ENCODE measurements at places on chromosomes 7 and 10.
A peak's percentile ranks its signal among the peaks of the same experiment; 100 is the strongest.

- no peaks in the 10 kb centered on the region for H3K27me3 ChIP-seq
Measured at GRCh38 chr10:26555719-26556368, 117.7 kb downstream of the APBB1IP start.

- H3K4me1 ChIP-seq, result peaks cover 7% of the 10 kb centered on the region
- no peak for DNase-seq
- no peaks in the 10 kb centered on the region for H3K36me3 ChIP-seq
- no peaks in the 10 kb centered on the region for H3K27me3 ChIP-seq
- no peak overlapping the region for H3K27ac ChIP-seq
Measured at GRCh38 chr10:47104151-47104605, 192.9 kb downstream of the PTPN20 start.

DNA sequence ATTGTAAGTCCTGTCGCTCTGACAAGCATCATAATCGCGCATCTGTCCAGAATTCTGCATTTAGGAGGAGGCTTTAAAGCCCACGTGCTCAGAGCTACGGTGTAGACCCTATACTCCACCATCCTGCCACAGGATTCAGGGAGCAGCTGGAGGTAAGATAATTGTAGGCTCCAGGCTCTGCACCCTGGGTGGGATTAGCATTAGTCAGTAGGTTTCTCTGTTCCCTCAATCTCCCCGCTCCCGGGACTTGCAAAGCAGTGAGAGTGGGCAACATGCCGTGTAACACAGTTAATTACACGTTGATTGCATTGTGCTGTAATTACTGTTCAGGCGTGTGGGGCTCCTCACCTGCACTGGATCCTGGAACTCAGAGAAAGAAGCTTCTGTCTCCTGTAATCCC lies 89.3 kb upstream of the CUX1 start:
- H3K27ac ChIP-seq, result no peak overlapping the region
- H3K4me3 ChIP-seq, result no peak overlapping the region
- H3K36me3 ChIP-seq, result no peaks in the 10 kb centered on the region

DNA sequence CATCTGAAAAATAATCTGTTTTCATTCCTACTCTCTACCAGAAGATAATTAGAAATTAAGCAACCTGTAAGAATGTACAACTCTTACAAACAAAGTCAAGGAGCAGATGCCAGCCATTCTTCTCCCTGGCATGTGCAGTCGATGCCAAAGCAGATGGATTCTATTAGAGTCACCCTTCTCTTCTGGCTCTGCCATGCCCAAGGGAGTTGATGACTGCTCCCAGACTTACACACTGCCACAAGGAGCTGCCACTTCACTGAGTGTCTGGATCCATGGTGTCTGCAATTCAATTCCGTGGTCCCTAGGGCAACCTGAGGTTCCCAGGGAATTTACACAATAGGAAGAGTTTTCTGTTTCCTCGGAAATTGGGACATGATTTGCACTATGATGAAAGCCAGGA lies 89.1 kb upstream of the IFRD1 start:
- H3K36me3 ChIP-seq, result no peaks in the 10 kb centered on the region
- no peaks in the 10 kb centered on the region for H3K27me3 ChIP-seq
- DNase-seq, result no peak
- no peaks in the 10 kb centered on the region for H3K4me1 ChIP-seq

DNA sequence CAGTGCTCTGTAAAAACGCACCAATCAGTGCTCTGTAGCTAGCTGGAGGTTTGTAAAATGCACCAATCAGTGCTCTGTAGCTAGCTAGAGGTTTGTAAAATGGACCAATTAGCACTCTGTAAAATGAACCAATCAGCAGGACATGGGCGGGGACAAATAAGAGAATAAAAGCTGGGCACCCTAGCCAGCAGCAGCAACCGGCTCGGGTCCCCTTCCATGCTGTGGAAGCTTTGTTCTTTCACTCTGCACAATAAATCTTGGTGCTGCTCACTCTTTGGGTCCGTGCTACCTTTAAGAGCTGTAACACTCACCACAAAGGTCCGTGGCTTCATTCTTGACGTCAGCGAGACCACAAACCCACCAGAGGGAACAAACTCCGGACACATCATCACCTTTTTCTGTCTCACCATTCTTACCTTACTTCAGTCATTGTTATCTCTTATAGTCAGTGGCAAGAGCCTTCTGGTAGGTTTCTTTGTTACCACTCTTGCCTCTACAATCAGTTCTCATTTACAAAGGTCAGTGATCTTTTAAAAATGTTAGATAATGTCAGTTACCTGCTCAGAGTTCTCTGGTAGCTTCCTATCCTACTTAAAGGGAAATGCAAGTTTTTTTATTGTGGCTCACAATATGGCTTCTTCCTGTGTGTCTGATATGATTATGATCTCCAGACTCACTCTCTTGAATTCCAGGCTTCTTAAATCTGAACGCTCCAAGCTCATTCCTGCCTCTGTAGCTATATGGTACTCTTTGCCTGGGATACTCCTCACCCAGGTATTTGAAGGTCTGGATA lies 4.5 kb downstream of the STAM start:
- H3K27ac ChIP-seq, result no peak overlapping the region
- no peaks in the 10 kb centered on the region for H3K36me3 ChIP-seq
- no peaks in the 10 kb centered on the region for H3K27me3 ChIP-seq
- no peak overlapping the region for H3K4me3 ChIP-seq
- H3K4me1 ChIP-seq, result peaks cover 6% of the 10 kb centered on the region

DNA sequence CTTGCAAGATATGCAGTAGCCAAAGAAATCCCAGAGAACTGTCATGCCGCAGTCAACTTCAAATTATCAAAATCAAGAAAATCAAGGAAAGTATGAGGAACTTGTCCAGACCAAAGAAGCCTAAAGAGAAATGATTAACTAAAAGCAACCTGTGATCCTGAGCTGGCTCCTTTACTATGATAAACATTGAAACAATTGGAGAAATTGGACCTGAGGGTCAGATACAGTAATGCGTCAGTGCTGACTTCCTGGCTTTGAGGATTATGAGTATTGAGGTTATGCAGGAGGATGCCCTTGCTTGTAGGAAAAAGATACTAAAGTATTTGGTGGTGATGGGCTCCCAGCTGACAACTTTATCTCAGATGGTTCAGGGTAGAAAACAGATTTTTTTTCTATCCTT lies 324.7 kb upstream of the AKR1E2 start:
- no peak overlapping the region for H3K4me3 ChIP-seq
- DNase-seq, result no peak
- H3K27ac ChIP-seq, result peak overlapping the region; percentile 93
- no peaks in the 10 kb centered on the region for H3K36me3 ChIP-seq
- peaks cover 8% of the 10 kb centered on the region for H3K4me1 ChIP-seq

GRCh38 chr7:148014001-148014400 lies 576.6 kb upstream of the C7orf33 start:
- no peaks in the 10 kb centered on the region for H3K36me3 ChIP-seq
- no peaks in the 10 kb centered on the region for H3K27me3 ChIP-seq
- no peak for DNase-seq
- H3K27ac ChIP-seq, result no peak overlapping the region
- H3K4me3 ChIP-seq, result no peak overlapping the region

DNA sequence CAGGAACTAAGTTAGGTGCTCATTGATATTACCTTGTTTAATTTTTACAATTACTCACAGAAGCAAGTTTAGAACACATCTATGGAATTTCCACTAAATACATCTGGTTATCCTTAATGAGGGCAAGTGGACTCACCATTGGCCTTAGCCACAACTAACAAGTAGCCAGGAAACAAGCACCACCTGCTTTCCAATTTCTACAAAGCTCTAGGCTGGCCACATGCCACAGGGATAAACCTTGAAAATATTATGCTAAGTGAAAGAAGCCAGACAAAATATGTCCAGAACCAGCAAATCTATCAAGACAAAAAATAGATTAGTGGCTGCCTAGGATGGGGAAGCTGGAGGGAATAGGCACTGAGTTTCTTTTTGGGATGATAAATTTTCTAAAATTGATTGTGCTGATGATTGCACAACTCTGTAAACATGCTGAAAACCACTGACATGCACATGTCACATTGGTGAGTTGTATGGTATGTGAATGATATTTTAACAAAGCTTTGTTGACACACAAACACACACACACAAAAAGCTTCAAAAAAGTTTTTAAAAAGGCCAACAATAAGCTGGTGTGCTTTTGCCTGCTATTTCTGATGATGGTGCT lies 179.4 kb downstream of the CPEB3 start:
- no peaks in the 10 kb centered on the region for H3K36me3 ChIP-seq
- peaks cover 21% of the 10 kb centered on the region for H3K4me1 ChIP-seq
- no peak overlapping the region for H3K4me3 ChIP-seq

- DNase-seq, result no peak
- H3K27ac ChIP-seq, result no peak overlapping the region
- no peaks in the 10 kb centered on the region for H3K36me3 ChIP-seq
- H3K4me3 ChIP-seq, result no peak overlapping the region
Measured at GRCh38 chr10:106566873-106567272, 597.6 kb downstream of the SORCS1 start.

- H3K4me1 ChIP-seq, result peaks cover 4% of the 10 kb centered on the region
- H3K27ac ChIP-seq, result no peak within 1 kb of the TSS
- no peak for DNase-seq
- no peaks in the 10 kb centered on the region for H3K36me3 ChIP-seq
Measured at GRCh38 chr7:45573661-45574415, at the start of gene ADCY1. Gene ADCY1, plus strand, starts transcription at chr7:45574368. Its CDS starts 176 bp downstream, at chr7:45574544.

- H3K27me3 ChIP-seq, result no peaks in the 10 kb centered on the region
- no peaks in the 10 kb centered on the region for H3K36me3 ChIP-seq
- no peak overlapping the region for H3K4me3 ChIP-seq
Measured at GRCh38 chr10:18205098-18205834, 65.0 kb downstream of the CACNB2 start.

DNA sequence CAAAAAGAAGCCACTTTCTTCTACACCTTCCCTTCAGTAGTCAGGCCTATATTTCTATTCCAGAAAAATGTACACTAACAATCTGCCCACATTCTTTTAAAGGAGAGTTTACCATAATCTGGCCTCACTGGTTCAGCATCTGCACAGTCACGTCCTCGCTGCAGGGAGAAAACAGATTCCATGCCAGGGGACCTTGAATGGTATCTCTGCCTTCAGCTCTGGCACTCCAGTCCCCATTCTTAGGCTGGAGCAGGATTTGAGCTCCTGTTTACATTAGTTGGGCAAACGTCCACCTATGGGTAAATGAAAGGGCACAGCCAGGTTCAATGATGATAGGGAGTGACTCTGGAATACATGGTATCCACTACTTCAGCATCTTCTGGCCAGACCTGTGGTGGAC lies 371.0 kb upstream of the MTPN start:
- H3K27me3 ChIP-seq, result no peaks in the 10 kb centered on the region
- DNase-seq, result no peak
- H3K27ac ChIP-seq, result no peak overlapping the region
- H3K36me3 ChIP-seq, result no peaks in the 10 kb centered on the region
- no peak overlapping the region for H3K4me3 ChIP-seq

DNA sequence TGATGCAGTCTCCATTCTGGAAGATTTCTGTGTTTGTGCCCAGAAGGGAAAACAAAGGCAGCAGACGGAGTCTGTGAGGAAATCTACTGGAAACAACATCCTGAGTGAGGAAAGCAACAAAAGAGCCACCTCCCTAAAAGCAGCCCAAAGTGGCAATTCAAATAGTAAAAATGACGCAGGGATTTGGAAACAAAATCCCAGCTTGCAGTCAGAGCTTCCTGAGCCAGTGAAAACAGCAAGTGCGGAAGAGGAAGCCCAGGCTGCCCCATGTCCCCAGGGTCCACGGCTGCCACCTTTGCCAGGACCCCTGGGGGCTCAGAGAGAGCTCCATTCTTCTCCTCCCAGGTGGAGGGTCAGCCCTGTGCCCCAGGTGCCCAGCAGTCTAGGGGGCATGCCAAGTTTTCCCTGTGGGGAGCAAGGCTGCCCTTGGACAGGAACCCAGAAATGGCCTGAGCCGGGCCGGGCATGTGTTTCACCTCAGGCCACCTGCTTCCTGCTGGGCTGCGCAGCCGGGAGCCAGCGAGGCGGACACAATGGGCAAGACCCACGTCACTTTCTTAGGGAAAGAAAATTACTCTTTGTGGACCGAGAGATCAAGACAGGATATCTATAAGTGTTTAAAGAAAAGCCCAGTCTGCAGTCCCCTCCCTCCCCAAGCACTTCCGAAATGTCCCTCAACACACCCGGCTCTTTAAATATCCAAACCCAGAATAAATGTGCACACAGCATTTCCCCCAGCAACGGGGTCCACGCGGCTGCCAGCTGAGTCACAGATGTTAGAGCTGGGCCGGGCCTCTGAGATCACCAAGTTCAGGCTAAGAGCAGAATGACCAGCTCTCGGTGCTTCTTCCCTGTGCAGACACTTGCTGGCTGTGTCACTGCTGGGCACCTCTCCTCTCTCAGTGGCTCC lies 231.1 kb downstream of the ARHGAP12 start:
- peak; percentile 98 for DNase-seq
- H3K36me3 ChIP-seq, result no peaks in the 10 kb centered on the region
- H3K27me3 ChIP-seq, result no peaks in the 10 kb centered on the region
- peaks cover 52% of the 10 kb centered on the region for H3K4me1 ChIP-seq

- no peaks in the 10 kb centered on the region for H3K36me3 ChIP-seq
- H3K27ac ChIP-seq, result peak overlapping the region; percentile 79
- no peak for DNase-seq
Measured at GRCh38 chr7:30181211-30181610, 46.4 kb downstream of the MTURN start.

- no peak overlapping the region for H3K4me3 ChIP-seq
- H3K4me1 ChIP-seq, result no peaks in the 10 kb centered on the region
- H3K36me3 ChIP-seq, result no peaks in the 10 kb centered on the region
- H3K27ac ChIP-seq, result no peak overlapping the region
- H3K27me3 ChIP-seq, result no peaks in the 10 kb centered on the region
- DNase-seq, result no peak
Measured at GRCh38 chr7:26363465-26363864, 71.8 kb downstream of the SNX10 start.

- DNase-seq, result peak; percentile 34
- no peaks in the 10 kb centered on the region for H3K4me1 ChIP-seq
- no peak overlapping the region for H3K4me3 ChIP-seq
- no peaks in the 10 kb centered on the region for H3K27me3 ChIP-seq
- H3K27ac ChIP-seq, result no peak overlapping the region
Measured at GRCh38 chr10:130401860-130402765, 265.9 kb downstream of the GLRX3 start.

GRCh38 chr7:76428868-76429805 lies 4.4 kb downstream of the ZP3 start:
- no peak overlapping the region for H3K27ac ChIP-seq
- H3K36me3 ChIP-seq, result no peaks in the 10 kb centered on the region
- no peak overlapping the region for H3K4me3 ChIP-seq
- H3K4me1 ChIP-seq, result no peaks in the 10 kb centered on the region
- DNase-seq, result no peak

DNA sequence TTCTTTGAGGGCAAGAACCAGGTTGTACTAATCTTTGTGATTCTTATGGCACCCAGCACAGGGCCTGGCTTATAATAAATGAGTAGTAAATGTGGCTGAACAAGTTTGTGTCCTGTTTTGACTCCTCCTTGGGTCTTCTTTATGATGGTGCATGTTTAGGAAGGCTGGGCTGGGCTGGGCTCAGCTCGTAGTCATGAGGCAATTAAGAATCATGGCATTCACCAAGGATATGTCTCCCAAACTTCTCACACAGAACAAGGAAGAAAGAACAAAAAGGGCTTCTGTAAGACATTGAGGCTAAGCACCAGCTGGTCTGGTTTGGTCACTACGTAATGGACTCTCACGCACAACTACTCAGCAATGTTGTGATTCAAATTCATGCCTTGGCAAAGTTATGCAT lies 30.5 kb upstream of the YAE1 start:
- H3K36me3 ChIP-seq, result no peaks in the 10 kb centered on the region
- H3K27me3 ChIP-seq, result no peaks in the 10 kb centered on the region
- no peak for DNase-seq
- H3K4me1 ChIP-seq, result no peaks in the 10 kb centered on the region
- no peak overlapping the region for H3K4me3 ChIP-seq
- no peak overlapping the region for H3K27ac ChIP-seq
